Camera-type eye (tissue), 1 donor: ENCODE measurements at places on chromosomes 1 and 21. TPM values are rescaled to one million over a fixed set of nuclear protein-coding genes. Genes with fewer than 3 reads are reported as not detected.

Gene LEMD1
- total RNA-seq: 64.0 TPM

Gene LAMC2
- total RNA-seq: 3.1 TPM

Gene VHLL
- total RNA-seq: not detected

Gene CHODL
- total RNA-seq: 17.5 TPM

Gene SERTAD4
- total RNA-seq: 9.3 TPM

Gene RGS4
- 24.2 TPM for total RNA-seq

Gene STIL
- 7.1 TPM for total RNA-seq
